ENCODE measurements at places on chromosomes 6 and 20. TPM values are rescaled to one million over a fixed set of nuclear protein-coding genes. Genes with fewer than 3 reads are reported as not detected.

AAR2 gene
- total RNA-seq = 45.1 TPM

MDFI gene
- total RNA-seq = 0.49 TPM

PAX1 gene
- 0.49 TPM for total RNA-seq

HLA-DQA2 gene
- not detected for total RNA-seq

REV3L gene
- 116 TPM for total RNA-seq

SLC16A10 gene
- 0.81 TPM for total RNA-seq

MEI4 gene
- total RNA-seq = under 0.01 TPM

CSE1L gene
- 45.1 TPM for total RNA-seq

MAS1 gene
- total RNA-seq = not detected

B3GALT4 gene
- 10.6 TPM for total RNA-seq

Data from hair follicle dermal papilla cell (primary cell).